ENCODE measurements at places on chromosomes 12 and 14.

- no peak for DNase-seq
Measured at GRCh38 chr12:42161529-42161928, 16.9 kb upstream of the GXYLT1 start.

GRCh38 chr12:86104087-86104486 lies 152.1 kb downstream of the MGAT4C start:
- DNase-seq, result no peak

- DNase-seq, result no peak
Measured at GRCh38 chr12:6407236-6407954, 23.4 kb downstream of the LTBR start.

DNA sequence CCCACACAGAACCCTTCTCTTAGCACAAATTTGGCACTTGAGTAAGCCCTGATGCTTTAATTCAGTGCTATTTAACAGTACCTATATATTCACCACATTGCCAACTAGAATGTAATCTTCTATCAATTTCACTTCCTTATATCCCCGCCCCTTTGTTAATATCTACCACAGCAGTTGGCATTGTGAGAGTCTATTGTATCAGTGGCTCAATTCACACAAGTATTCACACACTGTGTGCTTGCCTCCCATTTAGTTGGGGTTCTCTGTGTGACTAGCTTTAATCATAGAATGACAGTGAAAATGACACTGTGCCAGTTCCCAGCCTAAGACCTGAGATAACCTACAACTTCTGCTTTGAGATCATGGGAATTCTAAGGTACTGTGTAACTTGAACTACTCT lies 103.1 kb downstream of the SEC23A start:
- no peak for DNase-seq

- DNase-seq, result peak; percentile 44
Measured at GRCh38 chr14:75303381-75303789, 24.8 kb downstream of the FOS start.

DNA sequence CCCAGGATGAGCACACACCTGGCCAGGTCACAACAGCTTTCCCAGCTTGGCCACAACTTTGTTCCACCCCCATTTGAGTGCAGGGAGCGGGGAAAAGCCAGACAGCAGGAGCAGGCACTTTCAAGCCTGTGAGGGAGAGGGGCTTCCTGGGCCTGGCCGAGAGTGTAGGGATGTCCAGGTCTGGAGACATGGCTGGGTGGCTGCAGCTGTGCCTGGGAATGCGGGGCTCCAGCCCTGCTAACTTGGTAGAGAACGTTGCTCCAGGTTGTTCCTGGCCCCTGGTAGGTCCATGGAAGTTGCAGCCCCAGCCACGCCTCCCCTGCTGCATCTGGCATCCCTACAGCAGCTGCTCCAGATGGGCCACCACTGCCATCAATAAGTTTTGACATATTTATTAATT lies 738.5 kb downstream of the SLC6A15 start:
- DNase-seq, result no peak

DNA sequence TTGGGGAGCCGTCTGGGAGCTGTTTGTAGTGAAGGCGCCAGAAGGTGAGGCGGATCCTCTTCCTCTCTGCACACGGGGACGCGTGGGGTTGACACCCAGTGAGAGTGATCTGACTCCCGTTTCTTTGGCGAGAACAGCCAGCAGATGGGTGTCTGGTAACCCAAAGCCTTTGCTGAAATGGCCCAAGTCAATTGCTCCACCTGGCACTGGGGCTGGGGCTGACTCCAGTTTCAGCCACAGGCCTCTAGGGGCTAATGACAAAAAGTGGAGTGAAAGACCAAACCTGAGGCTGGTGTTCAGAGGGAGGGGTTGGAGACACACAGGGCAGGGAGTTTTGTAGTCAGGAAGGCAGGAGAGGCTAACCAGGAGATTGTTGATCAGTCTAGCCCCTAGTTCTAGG lies 87.0 kb downstream of the FRMD6 start:
- no peak for DNase-seq

- peak; percentile 2 for DNase-seq
Measured at GRCh38 chr12:23803540-23803939, 145.9 kb downstream of the SOX5 start.

- no peak for DNase-seq
Measured at GRCh38 chr14:71115306-71115705, 208.0 kb downstream of the PCNX1 start.

GRCh38 chr12:48857278-48857994 lies 5.5 kb upstream of the DDX23 start:
- no peak for DNase-seq

DNA sequence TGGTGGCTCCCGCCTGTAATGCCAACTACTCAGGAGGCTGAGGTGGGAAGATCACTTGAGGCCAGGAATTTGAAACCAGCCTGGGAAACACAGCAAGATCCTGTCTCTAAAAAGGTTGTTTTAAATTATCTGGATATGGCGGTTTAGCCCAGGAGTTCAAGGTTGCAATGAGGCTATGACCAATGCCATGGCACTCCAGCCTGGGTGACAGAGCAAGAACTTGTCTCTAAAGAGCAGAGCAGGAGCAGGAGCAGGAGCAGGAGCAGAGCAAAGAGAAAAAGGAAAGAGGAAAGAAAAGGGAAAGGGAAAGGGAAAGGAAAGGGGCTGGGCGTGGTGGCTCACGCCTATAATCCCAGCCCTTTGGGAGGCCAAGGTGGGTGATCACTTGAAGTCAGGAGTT lies 15.1 kb downstream of the DCP1B start:
- no peak for DNase-seq

- no peak for DNase-seq
Measured at GRCh38 chr12:119373666-119374065, 39.1 kb downstream of the CCDC60 start.

DNA sequence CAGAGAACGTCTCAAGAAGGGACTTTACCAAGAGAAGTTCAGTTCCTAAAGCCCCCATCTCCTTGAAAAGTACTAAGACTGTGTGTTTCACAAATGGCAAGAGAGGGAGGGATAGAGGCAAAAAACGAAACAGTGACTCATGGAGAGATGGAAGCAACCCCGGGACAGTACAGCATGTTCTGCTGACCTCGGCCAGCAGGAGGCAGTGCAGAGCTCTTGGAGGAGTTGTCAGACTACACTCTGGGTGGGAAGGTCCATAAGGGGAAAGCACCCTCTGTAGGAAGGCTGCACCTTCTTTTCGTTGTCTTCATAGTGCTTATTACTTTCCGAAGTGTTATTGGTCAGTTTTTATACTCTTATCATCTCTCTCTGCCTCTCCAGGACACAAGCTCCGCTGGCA lies 525.2 kb upstream of the CCDC196 start:
- DNase-seq, result no peak

DNA sequence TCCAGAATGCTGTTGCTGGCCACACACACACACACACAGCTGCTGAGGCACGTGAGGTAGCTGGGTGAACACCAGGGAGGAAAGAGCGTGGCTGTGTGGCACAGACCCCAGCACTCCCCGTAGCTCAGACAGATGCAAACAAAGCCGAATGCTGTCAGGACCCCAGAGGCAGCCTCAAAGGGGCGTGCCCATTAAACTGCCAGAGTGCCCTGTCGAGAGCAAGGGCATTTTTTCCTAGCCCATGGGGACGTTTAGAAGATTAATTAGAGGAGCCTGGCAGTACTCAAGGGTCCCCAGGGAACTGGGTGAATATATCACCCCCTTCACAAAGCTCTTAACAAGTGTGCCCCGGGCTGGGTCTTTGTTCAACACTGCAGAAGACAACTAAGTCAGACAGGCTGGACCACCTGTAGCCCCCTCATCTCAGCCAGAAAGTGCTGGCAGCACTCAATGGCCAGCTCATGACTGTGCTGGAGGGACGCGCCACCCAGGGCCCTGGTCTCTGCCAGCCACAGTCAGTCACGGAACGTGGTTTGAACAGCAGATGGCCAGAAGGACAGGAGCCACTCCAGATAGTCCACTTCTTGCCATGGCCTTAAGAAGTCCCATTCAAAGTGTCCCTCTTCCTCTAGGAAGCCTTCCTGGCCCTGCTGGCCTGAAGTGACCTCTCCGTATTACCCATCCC lies 37.5 kb downstream of the TTC7B start:
- DNase-seq, result no peak

DNA sequence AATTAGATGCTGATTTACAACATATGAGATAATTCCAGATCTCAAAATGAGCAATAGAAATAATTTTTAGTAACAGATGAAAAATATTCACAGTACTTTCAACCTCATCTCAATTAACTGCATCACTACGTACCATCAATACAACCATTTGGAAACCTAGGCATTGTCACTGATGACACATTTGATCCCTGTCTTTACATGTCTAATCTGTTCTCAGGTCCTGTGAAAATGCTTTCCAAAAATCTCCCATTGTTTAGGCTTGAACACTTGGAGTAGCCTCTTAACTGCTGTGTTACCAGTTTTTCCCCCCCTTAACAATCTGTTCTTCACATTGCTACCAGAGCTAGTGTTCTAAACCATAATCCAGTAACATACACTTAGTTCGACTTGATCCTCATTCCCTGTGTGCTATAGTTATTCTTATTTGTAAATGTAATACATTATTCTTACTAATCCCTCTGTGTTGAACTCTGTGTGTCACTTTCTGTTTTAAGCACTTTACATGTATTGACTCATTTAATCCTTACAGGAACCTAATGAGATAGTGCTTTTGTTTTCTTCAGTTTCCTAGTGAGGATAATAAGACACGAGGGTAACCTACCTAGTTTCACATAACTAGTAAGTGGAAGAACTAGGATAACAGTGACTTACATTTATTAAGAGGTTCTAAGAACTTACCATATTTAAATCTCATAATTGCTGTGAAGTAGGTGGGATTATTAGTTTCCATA lies 41.7 kb downstream of the LARP4 start:
- DNase-seq, result no peak

Measured in Caki2 (cell line).